ENCODE measurements at places on chromosomes 3 and 15.

GRCh38 chr3:14920536-14920935 is 26.8 kb upstream of the NR2C2 start:
- no peak for DNase-seq

- DNase-seq, result no peak
Observed at GRCh38 chr3:45559560-45560118, 34.9 kb upstream of the LIMD1 start.

DNA sequence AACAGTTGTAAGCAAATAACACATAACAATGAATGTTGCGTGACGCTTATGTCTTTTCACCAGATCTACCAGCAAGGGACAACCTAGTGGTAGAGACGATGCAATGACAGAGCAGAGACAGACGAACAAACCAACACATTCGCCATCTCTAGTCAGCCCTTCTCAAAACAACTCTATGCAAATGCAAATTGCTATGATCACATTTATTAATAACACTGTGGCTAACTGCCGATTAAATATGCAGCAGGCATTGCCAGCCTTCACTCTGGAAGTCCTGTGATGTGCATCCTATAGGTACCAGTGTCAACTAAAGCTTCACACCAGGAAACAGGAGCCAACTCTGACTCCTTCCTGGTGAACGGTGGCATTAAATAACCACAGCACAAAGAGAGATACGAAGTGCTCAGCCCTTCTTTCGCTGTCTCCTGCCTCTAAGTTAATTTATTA is 94.2 kb downstream of the FOXP1 start:
- DNase-seq, result no peak

GRCh38 chr15:41634072-41634626 is 26.1 kb upstream of the MGA start:
- DNase-seq, result no peak

- DNase-seq, result no peak
Observed at GRCh38 chr3:44427683-44428082, 49.8 kb downstream of the ZNF445 start.

DNA sequence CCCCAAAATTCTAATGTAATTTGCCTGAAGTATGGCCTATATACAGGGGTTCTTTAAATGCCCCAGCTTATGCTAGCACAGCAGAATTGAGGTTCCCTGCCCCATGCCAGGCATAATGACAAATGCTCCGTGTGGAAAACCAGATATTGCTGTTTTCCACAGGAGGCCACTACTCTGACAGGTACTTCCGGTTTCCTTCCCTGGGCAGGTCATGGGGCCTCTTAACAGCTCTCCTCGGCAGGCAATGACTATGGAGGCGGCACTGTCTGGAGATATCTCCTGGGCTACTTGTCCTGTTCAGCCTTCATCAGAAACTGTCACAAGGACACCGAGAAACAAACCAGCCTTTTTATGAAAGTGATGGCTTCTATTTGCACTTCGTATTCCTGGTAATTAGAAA is 54.8 kb downstream of the SLC7A14 start:
- DNase-seq, result no peak

GRCh38 chr3:35643495-35643894 is 4.2 kb downstream of the ARPP21 start:
- DNase-seq, result no peak
